ENCODE measurements at places on chromosomes 3 and 15.

GRCh38 chr3:172166890-172167289 is 127.5 kb downstream of the FNDC3B start:
- DNase-seq, result no peak

DNA sequence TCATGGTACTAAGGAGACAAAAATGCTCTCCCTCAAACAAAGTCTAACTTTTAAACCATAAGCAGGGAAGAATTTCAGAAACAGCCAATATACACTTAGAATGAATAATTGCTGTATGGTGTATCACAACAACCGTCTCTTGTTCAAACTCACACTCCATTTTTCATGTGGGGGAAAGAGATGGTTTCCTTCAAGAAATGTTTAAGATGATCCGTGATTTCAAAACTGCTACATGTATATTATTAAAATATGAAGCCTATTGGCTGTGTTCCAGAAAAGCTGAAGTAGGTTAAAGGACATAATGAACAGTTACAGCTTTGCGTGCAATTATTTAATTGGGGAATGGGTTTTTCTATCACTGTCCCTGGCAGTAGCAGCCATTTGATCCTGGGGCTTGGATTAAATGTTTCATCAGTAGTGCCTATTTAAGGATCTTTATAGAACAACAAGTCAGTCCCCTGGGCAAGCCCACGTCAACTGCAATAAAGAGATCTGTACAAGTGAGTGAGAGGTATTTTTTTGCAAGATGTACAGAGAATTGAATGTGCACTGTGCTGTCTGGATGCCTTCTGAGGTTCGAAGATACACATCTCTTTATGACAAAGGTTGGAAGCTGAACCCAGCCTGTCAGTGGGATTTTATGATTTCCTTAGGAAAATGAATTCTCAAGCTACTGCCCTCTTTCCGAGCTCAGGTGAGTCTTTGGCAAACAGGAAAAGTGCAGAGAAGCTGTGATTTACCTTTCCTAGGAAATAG is 337.2 kb upstream of the RARB start:
- DNase-seq, result no peak

DNA sequence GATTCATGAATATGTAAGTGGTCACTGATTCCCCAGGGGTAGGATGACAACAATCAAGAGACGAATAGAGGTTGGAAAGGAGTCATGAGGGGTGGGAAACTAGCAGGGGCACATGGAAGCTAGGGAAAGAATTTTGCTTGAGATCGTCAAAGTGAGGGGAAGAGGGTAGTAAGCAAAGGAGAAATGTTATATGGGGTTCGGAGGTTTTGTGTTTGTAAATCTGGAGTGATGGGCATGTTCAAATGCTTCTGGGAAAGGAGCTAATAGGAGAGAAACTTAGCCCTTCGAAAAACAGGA is 7.9 kb downstream of the RPL14 start:
- DNase-seq, result no peak

GRCh38 chr3:188151438-188151837 is 2.5 kb upstream of the LPP start:
- DNase-seq, result peak; percentile 30

DNA sequence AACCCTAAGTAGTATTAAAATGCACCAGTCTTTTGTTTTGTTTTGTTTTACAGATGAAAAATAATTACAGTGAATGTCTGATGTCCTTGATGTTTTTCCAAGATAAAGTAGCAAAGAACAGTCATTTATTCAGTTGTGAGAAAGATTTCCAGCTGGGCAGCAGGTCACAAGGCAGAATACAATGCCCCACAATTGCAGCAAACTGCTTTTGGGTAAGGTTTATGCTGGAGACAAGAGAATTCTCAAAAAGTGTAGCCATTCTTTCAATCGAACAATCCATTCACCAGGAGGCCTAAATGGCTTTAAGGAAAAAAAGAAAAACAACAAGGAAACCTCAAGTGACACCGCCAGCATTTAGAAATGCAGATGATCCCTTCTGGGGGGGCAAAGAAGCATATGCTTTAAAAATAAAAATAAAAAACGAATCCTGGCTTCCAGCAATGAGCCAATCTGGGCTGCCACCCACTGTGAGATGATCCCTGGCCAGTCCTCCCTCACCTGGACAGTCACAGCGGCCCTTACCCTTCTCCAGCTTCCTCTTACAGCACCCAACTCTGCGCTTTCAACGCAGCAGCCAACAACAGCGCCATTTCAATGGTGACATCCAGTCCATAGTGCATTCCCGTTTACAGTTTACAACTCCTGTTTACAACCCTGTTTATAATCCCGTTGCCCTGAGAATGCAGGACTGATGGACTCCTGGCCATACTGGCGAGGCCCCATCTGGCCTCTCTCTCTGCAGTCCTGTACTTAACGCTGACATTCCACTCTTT is 25.7 kb upstream of the WNT5A start:
- DNase-seq, result no peak

- DNase-seq, result no peak
Observed at GRCh38 chr3:124316034-124316287, 324.0 kb upstream of the ROPN1 start.

DNA sequence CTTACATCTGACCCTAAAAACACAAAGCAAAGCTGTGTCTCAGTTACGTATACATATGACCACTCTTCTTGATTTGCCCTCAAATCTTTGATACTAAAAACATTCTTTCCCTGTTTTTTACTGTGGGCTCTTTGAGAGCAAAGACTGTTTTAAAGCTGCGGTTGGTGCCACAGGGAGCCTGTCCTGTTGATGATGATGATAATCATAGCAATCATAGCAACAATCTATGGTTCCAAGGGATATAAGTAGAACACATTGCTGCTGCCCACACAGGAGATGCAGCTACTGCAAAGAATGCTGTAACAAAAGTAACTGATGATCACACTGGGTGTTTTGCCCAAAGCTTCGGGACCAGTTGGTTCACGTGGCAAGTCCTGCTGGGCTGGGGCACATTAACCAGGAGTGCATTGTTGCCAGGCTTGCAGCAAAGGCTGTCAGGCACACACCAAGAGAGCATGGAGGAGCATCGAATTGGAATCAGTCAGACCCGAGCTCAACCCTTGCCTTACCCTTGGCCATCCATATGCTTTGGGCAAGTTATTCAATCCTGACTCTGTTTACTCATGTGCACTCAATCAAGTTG is 131.4 kb upstream of the EIF1B start:
- no peak for DNase-seq

GRCh38 chr15:80607287-80607980 is 87.7 kb upstream of the ABHD17C start:
- DNase-seq, result no peak

DNA sequence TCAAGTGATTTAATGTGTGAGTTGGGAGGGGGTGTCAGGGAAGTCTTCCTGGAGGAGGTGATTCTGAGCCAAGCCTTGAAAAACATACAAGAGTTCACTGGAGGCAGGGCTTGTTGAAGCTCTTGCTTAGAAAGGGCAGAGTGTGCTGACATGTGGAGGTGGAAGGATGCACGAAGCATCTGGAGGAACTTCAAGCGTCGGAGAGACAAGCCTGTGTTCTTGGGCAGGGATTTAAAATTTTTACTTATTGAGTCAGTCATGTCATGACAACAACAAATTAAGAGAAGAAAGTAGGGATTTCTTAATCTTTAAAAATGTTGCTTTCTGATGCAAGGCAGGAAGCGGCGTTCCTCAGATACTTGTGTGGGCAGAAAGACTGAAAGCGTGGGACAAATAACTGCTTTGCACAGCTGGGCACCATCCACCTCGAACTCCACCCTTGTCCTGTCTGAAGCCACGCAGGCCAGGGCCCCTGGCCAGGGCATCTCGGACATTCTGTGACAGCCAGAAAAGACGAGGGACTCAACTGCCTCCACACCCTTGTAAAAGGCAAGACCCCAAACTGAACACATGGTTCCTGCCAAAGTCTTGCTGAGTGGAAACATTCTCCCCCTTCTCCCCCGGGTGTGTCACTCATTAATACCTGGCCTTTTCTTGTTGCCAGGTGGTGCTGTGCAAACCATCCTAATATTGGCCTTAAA is 6.9 kb upstream of the IL16 start:
- DNase-seq, result peak; percentile 96

GRCh38 chr3:15052335-15053242 is 12.5 kb downstream of the MRPS25 start:
- no peak for DNase-seq

DNA sequence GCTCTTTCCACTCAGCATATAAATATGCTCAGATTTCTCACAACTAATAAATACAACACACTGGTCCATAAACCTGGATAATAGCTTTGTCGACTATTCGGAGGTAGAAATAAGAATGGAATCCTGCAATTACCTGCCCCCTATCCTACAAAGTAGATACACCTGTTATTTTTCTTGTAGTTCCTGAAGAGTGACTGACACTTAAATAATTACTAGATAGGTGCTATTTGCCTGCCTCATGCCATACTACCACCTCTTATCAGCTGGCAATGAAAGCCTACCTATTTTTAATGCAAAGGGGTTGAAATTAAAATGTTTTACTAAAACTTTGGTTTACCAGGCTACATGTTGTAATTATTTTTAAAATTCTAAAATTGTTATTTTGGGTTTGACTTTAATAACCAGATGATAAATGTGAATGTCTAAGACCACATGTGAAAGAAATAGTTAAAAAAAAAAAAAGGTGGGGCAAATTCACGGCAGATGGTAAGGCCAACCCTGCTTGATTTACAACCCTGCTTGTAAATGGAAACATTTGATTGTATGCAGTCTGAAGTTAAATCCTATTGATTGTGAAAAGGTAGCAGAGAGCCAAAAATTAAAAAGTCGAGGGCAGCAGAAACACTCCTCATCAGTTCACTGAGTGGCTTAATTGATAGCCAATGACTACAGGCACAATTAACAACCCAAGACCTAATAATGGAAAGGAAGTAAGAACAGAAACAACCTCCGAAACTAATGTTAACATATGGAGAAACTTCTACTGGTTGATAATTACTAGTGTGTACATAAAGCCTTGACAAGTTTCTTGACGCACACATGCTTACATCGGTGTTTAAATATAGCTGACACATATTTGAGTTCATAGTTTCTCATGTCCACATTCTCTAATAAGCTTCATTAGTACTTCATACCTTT is 8.9 kb downstream of the PEAK1 start:
- DNase-seq, result no peak

GRCh38 chr3:123719862-123720453 is 135.1 kb upstream of the HACD2 start:
- no peak for DNase-seq

DNA sequence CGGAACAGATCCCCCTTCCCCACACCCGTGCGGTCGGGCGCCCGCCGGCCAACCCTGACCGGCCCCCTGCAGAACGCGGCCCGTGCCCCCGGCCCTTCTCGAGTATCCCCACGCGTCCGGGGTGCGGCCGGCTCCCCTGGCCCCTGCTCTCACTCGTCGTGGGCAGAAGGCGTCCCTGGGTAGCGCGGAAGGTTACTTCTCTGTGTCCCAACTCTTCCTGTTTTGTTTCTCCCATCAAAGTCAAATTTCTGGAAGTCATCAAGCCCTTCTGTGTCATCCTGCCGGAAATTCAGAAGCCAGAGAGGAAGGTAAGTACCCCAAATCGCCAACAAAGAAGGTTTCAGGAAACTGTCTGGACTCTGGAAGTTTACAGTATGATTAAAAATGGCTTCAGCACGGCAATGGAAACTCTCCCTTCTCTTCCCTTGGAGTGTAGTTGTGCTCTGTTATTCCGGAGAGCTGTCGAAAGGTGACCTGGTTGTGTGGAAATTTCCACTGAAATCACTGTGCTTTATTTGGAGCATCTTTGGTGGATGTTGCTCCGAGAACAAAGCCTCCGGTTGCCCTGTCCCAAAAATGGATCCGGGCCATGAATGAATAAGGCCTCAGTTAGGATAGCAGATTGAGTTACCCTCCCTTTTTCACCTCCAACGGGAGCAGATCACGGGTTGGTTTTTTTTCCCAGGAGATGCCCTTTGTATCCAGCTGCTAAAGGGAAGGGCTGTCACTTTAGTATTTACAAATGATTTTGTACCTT is 536 bp downstream of the SEC61A1 start:
- peak; percentile 4 for DNase-seq

DNA sequence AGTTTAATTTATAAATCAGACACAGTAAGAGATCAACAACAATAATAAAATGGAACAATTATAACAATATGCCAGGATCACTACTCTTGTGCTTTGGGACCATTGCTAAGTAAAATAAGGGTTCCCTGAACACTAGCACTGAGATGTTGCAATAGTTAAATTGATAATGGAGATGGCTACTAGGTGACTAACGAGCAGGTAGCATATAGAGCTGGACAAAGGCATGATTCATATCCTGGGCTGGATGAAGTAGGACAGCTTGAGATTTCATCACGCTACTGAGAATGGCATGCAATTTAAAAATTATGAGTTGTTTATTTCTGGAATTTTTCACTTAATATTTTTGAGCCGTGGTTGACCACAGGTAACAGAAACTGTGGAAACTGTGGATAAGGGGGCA is 20.7 kb upstream of the MYZAP start:
- peak; percentile 69 for DNase-seq

- DNase-seq, result peak; percentile 76
Observed at GRCh38 chr3:98814817-98815420, 51.8 kb downstream of the ST3GAL6 start.

- no peak for DNase-seq
Observed at GRCh38 chr3:134037168-134037567, 7.4 kb upstream of the SLCO2A1 start.

DNA sequence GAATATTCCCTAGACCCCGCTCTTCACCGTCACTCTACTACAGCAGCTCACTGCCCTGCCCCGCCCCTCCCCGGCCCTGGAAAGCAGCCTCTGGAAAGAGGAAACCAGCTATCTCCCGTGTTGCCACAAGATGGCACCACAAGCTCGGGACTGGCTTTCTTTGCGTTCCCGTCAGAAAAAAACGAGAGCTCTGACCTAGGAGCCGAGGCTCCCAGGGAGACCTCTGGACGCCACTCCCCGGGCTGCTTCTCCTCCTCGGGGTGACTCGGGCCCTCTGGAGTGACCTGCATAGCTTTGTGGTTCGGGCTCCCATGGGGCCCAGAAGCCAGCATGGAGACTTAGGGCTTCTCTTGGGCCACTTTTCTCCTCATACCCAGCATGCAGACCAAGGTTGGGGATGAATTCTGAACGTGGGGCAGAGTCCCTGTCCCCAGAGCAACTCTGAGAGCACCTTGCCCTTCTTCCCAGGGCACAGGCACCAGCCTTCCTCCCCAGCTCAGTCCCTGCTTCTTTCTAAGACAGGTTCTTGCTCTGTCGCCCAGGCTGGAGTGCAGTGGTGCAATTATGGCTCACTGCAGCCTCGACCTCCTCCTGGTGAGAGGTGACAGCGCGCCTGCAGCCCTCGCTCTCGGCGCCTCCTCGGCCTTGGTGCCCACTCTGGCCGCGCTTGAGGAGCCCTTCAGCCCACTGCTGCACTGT is 19.0 kb downstream of the STOML1 start:
- peak; percentile 68 for DNase-seq

DNA sequence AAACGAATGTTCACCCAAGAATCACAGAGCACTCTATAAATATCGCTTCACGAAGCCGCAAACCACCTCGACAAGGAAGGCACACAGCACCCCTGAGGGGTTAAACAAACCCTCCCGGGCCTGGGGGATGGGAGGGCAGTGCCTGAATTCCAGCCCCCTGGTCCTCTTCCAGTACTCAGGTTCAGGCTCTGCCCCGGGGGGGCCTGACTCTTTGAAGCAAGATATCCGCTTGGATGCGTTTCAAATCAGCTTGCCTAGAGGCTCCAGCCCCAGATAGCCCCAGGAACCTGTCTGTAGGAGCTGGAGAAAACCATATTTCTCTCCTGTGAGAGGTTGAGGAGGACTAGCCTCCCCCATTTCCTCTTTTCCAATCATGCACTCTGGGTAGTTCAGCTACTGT is 194.7 kb downstream of the WNT5A start:
- DNase-seq, result no peak

All from HCEC 1CT (cell line).